ENCODE measurements at places on chromosomes 6 and 20. TPM values are rescaled to one million over a fixed set of nuclear protein-coding genes. Genes with fewer than 3 reads are reported as not detected.

Gene TGM3
- total RNA-seq, result not detected

Gene TRIM40
- total RNA-seq, result not detected

DNA sequence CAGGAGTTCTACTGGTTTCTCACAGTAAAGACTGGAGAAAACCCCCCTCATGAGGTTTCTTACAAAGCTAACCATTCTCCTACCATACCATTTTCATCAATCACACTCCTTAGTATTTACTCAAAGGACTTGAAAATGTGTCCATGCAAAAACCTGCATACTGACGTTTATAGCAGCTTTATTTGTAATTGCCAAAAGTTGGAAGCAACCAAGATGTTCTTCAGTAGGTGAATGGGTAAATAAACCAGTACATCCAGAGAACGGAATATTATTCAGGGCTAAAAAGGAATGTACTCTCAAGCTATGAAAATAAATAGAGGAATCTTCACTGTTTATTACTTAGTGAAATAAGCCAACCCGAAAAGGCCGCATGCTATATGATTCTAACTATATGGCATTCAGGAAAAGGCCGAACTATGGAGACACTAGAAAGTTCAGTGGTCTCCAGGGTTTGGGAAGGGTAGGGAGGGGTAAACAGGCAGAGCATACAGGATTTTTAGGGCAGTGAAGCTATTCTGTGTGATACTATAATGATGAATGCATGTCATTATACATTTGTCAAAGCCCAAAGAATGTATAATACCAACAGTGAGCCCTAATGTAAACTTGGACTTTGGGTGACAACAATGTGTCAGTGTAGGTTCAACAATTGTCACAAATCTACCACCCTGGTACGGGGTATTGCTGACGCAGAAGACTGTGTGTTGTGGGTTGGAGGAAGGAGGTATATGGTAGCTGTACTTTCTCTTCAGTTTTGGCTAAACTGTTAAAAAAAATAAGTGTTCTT lies 50.6 kb downstream of the SNX5 start:
- no peak overlapping the region for H3K4me3 ChIP-seq
- no peaks in the 10 kb centered on the region for H3K4me1 ChIP-seq
- H3K27ac ChIP-seq, result no peak overlapping the region

- H3K4me3 ChIP-seq, result no peak overlapping the region
- H3K4me1 ChIP-seq, result no peaks in the 10 kb centered on the region
- no peak for DNase-seq
- no peak overlapping the region for H3K27ac ChIP-seq
- H3K27me3 ChIP-seq, result no peaks in the 10 kb centered on the region
Observed at GRCh38 chr20:24823989-24824693, 124.9 kb upstream of the CST7 start.

All from activated T-helper 1 cell treated with anti-CD3 and anti-CD28 coated beads, Interleukin-12 subunit alpha, Interleukin-12 subunit beta, Interleukin-2, Interleukin-4 antibody, amounts not matched to agents 30 ng/mL and 10 ng/mL and 1 ng/mL, durations not matched to agents 14 hours and 24 hours and 36 hours (primary cell).